ENCODE measurements at places on chromosomes 7 and 10.
A peak's percentile ranks its signal among the peaks of the same experiment; 100 is the strongest.

DNA sequence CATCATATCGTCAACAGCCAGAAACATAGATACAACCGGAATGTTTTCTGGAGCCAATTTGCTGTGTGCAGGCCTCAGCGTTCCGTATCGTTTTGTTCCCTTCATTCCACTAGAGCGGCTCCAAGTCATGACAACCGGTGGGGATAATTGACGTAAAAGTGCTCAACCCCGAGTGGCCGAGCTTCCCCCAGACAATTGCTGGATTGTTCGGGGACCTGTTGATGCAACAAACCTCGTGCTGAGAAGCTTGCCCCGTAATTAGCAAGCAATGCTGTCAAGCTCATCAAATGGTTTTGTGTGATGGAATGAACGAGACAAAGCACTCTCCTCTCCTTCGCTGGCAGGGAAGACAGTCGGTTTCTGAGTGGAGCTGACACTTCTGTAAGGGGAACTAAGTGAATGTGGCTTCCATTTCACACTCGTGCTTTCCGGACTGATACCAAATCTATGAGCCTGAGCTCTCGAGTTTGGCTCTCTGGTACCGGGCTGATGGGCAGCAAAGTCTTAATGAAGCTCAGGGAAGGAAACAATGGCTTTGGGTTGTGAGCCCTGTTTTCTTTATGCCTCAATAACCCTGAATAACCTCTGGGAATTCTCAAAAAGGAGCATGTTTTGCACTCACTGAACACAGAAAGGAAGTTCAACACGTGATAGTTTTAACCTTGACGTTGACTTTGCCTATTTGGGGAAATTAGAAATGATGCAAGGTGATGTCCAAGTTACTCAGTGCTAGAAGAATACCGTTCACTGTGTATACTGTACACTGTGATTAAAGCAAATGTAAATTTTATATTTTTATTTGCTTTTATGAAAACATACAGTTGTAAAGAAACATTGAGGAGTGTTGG lies 220.5 kb downstream of the BAMBI start:
- peak; percentile 15 for DNase-seq

DNA sequence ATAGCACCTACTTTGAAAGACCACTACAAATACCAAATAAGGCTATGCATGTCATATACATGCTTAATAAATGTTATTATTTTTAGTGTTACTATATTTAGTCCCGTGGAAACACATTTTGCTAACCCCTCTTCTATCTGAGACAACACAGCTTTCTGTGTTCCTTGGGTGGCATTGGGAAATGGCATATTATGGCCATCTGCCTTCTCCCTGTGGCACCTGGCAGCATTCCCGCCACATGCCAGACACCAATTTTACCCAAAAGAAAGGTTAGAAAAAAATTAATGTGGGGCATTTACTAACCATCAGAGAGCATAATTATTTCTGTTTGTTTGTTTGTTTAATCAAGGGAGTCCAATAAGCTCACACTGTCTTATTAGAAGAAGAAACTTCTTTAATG lies 168.6 kb upstream of the ETV1 start:
- no peak for DNase-seq

DNA sequence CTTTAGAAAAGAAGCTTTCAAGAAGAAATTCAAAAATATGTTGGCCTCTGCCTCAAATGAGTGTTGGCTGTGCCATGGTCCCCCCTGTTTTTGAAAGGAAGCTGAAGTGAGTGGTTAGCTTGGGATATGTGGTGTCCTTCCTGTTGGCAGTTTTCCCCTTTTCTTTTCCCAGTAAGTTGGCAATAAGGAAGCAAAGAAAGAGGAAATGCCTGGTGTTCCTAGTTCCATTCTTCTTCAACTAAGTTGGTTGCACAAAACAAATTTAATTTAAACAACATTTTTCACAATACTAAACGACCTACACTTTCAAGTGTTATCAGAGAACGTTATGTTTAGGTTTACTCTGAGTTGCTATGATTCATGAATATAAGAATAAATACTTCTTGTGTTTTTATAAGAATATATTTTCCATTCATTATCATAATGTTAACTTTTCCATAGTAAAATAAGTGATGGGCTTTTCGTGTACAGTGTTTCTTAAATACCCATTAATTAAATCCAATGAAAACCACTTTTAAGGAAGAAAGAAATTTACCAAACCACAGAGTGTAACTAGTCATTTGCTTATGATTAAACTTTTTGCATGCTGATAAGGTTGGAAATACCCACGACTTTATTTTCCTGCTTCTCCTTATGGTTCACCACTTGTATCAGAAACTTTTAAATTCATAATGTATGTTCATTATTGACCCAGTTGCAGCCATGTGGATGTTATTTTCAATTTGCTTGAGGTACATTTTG lies 7.7 kb downstream of the HDAC9 start:
- peak; percentile 44 for DNase-seq

DNA sequence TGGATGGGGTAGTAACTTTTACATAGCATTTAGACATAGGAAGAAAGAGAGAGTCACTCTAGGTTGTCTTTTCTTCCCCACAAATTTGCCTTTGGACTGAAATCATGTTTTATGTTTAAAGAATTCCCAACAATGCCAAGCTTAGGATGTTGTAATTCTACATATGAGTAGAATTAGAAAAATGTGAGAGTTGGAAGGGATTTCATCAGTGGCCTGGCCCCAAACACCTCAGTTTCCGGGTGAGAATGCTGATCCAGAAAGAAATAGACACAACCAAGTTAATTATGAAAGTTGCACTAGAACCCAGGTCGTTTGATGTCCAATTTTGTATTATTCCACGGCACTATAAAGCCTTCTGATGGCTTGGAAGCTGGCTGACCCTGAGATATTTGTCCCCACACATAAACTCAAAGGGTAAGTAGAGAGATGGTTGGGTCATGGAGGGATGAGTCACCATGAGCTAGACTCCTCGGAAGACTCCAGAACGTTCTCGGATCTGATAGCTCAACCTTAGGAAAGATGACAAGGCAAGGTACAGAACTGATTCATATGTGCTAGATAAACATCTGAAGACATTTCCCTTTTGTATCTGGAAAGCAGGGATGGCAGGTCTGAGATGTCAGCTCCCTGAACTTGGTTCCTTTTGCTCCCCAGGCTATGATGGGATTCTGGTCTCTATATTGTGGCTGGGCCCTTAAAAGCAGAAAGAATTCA lies 48.8 kb upstream of the SLC35B4 start:
- DNase-seq, result no peak

DNA sequence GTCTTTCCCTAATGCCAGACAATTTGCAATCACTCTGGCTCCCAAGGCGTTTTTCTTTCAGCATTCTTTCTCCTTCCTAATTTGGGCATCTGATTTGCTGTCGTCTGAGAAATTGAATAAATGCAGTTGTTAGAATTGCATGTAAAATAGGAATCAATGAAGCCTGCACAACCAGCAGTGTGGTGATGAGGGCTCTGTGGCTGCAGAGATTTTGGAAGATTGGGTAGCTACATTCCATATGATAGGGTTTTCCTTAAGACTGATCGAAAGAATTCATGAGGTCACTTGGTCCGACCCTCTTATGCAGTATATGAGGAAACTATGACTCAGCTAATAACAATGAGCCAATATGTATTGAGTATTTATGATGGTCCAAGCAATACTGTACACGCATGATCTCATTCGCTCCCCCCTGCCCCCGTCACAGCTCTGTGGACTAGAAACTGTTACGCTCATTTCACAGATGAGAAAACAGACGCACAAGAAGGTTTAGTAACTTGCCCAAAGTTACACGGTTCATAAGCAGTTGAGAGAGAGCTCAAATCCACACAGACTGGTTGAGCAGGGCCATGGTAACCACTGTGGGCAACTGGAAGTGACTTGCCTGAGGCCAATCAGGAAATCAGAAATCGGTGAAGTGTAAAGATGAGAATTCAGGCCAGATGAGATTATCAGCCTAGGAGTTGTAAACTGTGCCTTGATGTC lies 527.2 kb downstream of the GATA3 start:
- DNase-seq, result no peak

- no peak for DNase-seq
These were observed 80.9 kb upstream of the APBB1IP start for GRCh38 chr10:26357203-26357602.

DNA sequence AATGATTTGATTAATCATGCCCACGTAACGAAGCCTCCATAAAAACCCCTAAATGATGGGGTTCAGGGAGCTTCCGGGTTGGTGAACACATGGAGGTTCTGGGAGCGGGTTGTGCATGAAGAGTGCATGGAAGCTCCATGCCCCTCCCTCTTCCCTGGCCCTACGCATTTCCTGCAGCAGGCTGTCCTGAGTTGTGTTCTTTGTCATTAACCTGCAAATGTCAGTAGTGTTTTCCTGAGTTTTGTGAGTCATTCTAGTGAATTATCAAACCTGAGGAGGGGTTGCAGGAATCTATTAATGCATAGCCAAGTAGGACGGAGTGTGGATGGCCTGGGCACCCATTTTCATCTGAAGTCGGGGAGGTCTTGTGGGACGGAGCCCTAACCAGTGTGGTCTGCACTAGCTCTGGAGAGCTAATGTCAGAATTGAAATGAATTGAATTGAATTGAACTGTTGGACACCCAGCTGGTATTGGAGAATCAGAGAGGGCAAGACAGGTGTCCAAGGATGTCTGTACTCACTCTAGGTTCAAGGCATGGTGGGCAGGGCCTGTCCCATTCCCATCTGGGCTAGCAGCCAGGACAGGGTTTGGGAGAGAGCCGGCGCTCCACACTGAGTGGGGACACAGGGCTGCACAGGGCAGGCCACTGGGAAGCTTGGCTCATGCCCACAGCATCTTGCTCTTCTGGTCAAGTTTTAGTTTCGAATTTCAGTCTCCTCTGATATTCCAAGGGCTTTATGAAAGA lies 22.3 kb upstream of the ARHGAP22 start:
- DNase-seq, result no peak

GRCh38 chr7:7395785-7396184 lies 139.9 kb downstream of the COL28A1 start:
- no peak for DNase-seq
